Dermis microvascular lymphatic vessel endothelial cell (primary cell): ENCODE measurements at places on chromosomes 3 and 15.

GRCh38 chr15:40059821-40060220 lies 20.8 kb upstream of the SRP14 start:
- no peak for DNase-seq

GRCh38 chr3:148232389-148232788 lies 465.3 kb upstream of the AGTR1 start:
- DNase-seq, result no peak

DNA sequence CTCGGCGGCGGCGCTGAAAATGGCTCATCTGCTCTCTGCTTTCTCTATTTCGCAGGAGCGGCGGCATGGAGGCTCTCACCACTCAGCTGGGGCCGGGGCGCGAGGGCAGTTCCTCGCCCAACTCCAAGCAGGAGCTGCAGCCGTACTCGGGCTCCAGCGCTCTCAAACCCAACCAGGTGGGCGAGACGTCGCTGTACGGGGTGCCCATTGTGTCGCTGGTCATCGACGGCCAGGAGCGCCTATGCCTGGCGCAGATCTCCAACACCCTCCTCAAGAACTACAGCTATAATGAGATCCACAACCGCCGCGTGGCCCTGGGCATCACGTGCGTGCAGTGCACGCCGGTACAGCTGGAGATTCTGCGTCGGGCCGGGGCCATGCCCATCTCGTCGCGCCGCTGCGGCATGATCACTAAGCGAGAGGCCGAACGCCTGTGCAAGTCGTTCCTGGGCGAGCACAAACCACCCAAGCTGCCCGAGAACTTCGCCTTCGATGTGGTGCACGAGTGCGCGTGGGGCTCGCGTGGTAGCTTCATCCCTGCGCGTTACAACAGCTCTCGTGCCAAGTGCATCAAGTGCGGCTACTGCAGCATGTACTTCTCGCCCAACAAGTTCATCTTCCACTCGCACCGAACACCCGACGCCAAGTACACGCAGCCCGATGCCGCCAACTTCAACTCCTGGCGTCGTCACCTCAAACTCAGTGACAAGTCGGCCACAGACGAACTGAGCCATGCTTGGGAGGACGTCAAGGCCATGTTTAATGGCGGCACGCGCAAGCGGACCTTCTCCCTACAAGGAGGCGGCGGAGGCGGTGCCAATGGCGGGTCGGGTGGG lies 790 bp downstream of the SKOR1 start:
- DNase-seq, result no peak

GRCh38 chr15:90241343-90242192 lies 7.6 kb downstream of the GDPGP1 start:
- no peak for DNase-seq

DNA sequence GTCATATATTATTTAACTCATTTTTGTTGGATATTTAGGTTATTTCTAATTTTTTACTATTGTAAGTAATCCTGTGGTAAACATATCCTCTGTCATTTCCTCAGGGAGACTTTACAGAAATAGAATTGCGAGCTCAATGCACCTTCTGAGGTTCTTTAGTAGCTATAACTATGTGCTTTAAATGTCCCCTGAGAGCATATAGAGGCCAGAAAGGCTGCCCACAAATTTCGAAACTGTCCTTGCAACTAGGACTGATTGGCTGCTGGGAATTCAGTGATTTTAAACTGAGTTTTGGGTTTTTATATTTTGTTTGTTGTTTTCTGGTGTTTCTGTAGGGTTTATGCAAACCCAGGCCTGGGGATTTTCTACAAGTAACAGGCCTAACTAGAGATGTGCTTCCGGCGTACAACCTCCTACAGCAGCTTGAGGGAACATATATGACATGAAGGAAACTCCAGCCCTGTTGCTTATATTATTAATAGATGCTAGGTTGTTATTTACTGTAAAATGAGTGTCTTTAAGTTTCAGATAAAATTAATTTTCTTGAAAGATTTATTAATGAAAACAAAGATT lies 29.1 kb upstream of the P4HTM start:
- DNase-seq, result no peak

- DNase-seq, result no peak
Measured at GRCh38 chr15:63500265-63501250, 3.8 kb upstream of the USP3 start.

DNA sequence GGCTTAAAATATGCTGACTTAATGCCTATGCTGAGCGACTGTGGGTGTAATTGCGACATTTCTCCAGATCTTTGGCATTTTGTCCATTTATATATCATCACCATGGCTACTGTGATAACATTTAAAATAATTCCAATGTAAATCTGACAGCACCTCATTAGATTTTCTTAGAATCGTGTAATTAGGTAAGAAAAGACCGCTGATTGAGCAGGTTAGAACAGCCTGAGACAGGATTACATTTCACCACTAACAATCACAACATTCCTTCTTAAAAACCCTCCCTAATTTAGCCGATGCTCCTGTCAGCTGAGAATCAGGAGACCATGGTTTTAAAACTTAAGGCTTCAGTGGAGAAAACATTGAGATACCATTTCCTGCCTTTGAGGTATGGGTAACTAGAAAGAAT lies 455.3 kb upstream of the PDZRN3 start:
- no peak for DNase-seq

- no peak for DNase-seq
Measured at GRCh38 chr3:194034346-194035336, 101.3 kb upstream of the HES1 start.

DNA sequence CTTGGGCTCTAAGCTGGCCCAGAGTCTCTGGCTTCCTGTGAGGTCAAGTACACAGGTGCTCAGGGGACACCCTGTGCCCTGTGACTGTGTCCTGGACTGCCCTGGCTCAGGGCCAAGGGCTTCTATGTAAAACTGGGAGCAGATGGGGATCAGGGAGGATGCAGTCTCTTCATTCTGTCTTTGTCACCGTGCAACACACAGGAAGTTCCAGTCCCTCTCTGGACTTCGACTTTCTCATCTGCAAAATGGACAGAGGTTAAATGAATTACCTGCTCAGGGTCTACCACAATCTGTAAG lies 61.9 kb upstream of the TLE3 start:
- DNase-seq, result no peak

GRCh38 chr3:58068122-58068809 lies 60.0 kb downstream of the FLNB start:
- no peak for DNase-seq

DNA sequence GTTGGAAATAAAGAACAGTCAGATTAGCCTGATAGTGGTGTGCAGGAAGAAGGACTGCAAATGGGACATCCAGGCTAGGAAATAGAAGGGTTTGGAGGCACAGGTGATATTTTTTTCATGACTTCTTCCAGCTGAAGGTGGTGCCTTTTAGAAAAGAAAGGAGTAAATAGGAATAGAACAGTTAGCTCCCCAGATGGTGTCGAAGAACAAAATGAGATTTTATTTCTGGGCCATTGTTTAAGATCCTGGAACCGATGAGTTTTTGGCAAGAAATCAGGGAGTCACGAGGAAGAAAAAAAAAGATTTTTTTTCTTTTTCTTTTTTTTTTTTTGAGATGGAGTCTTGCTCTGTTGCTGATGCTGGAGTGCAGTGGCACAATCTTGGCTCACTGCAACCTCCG lies 9.8 kb upstream of the NCK1 start:
- DNase-seq, result no peak

- no peak for DNase-seq
Measured at GRCh38 chr3:180828723-180829408, 83.6 kb upstream of the FXR1 start.

GRCh38 chr3:43349716-43350115 lies 63.4 kb downstream of the SNRK start:
- no peak for DNase-seq

- no peak for DNase-seq
Measured at GRCh38 chr3:10444110-10444429, 61.3 kb downstream of the ATP2B2 start.

DNA sequence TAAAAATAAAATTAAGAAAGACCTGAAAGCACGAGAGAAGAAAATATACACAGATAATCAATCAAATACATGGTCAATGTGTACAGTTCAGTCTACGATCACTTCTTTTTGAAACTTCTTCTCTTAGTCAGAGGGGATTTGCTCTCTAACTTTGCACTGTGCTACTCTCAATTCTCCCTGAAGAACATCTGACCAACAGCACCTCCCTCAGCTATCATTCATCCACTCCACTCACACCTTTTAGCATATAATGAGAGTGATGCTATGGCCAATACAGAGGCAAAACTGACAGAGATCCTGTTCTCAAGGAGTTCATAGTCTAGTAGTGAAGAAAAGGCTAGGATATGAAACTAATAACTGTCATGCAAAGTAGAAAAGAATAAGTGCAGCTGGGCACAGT lies 45.9 kb downstream of the P3H2 start:
- no peak for DNase-seq

GRCh38 chr15:46960581-46960980 lies 756.7 kb upstream of the SEMA6D start:
- DNase-seq, result no peak

DNA sequence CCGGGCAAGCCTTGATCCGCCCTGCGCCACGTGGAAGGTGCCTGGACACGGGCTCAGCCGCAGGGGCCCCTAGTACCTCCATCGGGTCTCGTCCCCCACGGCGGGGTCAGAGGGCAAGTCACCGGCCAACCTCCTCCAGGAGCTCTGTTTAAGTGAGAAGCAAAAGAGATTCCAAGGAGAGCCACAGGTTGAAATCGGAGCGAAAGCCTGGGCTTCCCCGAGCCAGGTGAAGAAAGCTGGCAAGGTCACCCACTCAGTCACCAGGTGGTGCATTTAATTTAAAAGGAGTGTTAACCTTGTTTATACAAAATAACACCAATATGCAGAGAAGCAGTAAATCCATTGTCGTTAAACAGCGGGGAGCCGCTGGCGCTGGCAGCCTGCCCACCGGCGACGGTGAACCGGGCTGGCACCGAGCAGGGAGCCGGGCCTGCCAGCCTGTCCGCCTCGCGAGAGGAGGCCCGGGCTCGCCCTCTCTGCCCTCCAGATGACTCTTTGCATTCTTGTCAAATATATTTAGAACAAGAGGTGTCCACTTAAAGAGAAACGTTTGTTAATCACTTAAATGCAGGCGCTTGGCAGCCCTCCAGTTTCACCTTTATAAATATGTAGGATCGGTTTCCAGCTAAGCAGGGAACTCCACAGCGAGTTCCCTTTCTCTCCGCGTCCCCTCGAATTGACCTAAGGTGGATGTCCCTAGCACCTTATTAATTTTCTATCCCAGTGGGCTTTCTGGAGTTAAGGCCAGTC lies 277.3 kb upstream of the NR2F2 start:
- peak; percentile 47 for DNase-seq
